ENCODE measurements at places on chromosomes 13 and 19.

GRCh38 chr19:36837906-36838783 lies at the start of gene ZNF790:
ZNF790 (minus strand) TSS chr19:36838387; CDS start chr19:36825619, 12,768 bp downstream.
- DNase-seq, result peak; percentile 64

DNA sequence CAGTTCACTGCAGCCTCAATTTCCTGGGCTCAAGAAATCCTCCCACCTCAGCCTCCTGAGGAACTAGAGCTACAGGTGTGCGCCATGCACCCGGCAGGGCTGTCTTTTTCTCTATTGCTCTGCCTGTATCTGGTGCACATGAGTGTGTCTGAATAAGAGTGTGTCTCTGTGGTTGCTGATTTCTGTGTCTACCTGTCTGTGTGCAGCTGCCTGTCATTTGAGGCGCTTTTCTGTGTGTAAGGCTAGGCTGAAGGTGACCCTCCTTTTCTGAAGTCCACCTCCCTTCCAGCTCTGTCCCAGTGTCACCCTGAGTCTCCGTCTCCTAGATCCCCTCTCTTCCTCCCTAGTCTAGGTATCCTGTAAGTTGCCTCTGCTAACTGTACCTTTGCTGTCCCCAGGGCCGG lies 1.5 kb upstream of the PRR12 start:
- DNase-seq, result no peak

DNA sequence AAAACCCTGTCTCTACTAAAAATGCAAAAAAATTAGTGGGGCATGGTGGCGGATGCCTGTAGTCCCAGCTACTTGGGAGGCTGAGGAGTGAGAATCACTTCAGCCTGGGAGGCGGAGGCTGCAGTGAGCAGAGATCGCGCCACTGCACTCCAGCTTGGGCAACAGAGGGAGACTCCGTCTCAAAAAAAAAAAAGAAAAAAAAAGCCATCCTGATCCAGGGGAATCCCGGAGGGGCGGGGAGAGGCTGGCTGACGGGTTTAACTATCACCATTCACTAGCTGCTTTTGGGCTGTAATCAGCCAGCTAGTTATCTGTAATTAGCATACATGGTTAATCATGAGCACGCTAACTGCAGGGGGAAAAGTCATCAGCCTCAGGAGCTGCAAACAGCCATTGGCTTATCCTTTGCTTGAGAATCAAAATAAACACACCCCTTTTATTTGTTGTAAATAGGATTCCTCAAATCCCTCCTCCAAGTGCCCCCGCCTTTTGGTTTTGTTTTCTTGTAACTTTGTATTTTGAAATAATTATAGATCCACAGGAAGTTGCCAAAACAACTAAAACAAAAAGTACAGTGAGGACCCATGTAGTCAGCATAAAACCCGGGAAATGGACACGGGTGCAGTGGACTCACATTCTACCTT lies 9.6 kb downstream of the FSD1 start:
- DNase-seq, result no peak

DNA sequence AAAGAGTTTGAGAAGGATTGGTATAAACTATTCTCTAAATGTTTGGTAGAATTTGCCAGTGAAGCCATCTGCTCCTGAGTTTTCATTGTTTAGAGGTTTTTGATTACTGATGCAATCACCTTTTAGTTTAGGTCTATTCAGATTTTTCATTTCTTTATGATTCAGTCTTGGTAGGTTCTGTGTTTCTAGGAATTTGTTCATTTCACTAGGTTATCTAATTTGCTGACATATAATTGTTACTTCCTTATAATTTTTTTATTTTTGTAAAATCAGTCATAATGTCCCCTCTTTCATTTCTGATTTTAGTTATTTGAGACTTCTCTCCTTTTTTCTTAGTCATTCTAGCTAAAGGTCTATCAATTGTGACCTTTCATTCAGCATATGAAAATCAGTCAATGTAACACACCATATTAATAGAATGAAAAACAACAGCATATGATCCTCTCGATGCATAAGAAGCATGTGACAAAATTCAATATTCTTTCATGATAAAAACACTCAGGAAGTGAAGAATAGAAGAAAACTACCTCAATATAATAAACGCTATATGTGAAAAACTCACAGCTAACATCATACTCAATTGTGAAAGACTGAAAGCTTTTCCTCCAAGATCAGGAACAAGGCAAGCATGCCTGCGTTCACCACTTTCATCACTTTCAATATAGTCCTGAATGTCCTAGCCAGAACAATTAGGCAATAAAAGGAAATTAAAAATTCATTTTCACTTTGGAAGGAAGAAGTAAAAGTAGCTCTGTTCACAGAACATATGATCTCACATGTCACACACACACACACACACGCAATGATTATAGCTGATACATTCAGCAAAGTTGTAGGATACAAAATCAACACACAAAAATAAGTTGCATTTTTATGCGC lies 149.1 kb downstream of the COG6 start:
- DNase-seq, result no peak

DNA sequence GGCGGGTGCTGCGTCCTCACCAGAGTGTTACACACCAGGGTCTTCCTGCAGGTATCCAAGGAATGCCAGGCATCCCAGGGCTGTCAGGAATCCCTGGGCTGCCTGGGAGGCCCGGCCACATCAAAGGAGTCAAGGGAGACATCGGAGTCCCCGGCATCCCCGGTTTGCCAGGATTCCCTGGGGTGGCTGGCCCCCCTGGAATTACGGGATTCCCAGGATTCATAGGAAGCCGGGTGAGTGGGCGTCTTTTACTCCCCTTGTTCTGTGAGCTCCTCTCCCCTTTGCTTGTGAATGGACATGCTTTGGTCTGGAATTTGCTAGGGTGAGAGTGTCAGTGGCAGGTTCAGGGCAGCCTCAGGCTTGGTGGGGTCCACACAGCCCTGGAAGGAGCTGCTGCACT lies 75.9 kb downstream of the RAB20 start:
- no peak for DNase-seq

DNA sequence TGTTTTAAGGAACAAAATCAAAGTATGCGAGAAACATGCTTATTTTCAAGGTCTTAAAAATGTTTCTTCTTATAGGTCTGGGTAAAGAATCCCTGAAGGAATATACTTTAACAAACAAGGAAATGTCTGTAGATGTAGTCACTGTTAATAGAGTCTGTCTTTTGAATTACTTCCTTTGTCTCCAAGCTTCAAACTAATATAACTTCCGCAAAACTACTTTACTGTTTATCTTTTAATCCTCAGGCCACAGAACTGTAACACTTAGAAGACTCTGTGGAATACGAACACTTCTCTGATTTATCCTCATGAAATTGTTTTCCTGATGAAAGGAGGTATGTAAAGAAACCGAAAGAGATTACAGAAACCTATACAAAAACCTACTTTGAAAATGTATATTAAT lies 316.0 kb downstream of the PCDH9 start:
- DNase-seq, result no peak

DNA sequence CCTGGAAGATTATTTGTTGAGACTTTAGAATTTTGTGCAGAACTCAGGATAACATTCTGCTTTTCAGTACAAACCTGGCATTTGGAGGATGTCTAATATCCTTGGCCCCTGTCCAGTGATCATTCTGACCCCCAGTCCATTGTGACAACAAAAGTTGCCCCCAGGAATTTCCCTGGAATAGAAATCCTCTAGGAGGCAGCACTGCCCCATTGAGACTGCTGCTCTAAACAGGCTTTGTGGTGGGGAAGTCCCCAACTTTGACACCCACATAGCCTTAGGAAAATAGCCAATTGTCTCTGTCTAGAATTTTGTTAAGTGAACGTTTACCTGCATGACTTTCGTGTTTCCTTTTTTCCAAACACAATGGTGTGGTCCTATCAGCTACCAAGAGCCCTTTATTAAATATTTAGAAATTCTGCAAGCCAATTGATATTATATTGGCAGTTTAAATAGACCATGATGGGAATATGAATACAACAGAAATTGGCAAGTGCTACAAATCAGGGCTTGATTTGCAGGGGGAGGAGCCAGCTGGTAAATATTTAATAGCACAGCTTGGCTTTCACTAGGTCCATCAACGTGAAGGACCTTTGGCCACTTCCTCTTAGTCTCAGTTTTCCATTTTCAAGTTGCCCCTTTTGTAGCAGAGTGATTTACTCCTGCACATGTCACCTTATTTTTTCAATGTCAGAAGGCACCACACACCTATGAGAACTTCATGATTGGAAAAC lies 451.7 kb downstream of the EFNB2 start:
- no peak for DNase-seq

GRCh38 chr19:8017808-8018207 lies 12.4 kb upstream of the ELAVL1 start:
- DNase-seq, result no peak

GRCh38 chr13:111092685-111093084 lies 22.4 kb upstream of the ARHGEF7 start:
- DNase-seq, result no peak

GRCh38 chr13:25686831-25687470 lies 315.2 kb downstream of the ATP8A2 start:
- no peak for DNase-seq

DNA sequence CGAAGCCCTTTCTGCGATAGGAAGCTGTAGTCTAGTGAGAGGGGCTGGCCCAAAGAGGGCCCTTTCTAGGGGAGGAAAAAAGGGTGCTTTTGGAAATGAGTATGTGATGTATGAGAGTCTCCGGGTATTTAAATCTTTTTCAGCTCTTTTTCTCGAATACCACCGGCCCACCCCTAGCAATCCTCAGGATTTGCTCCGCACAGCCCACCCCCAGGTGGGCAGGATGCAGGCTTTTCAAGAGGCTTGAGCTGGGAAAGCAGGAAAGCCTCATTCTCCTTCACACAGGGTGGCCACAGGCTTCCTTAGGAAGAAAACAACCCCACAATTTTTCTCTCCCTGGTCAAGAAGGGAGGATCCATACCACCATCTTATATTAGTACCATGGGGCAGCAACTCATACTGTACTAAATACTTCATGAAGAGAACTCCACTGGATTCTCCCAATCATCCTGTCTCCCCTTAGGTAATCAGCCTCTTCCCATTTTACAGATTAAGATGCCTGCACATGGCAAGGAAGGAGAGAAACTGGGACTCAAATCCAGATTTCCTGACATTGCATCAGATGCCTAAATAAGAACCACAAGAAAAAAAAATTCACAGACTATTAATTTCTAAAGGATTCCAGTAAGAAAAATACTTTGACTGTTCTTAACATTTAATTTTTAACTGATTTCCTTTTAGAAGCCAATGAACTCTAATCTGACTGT lies 84.4 kb downstream of the STK24 start:
- no peak for DNase-seq

- DNase-seq, result no peak
These were observed 262.8 kb downstream of the FOXO1 start for GRCh38 chr13:40403509-40404241.

DNA sequence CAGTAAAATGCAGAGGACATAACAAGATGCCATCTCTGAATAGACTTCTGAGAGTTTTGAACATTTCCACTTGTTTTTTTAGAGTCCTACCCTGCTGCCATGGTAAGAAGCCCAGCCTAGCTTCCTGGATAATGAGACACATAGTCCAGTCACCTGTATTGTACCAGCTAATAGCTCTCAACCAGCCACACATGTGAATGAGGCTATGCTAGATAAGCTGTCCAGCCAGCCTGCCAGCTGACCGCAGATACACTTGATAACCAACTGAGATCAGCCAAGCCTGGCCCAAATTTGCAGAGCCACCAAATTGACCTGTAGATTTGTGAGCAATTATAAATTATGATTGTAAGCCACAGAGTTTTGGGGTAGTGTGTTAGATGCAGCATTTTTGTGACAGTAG lies 10.7 kb downstream of the RFXAP start:
- no peak for DNase-seq

DNA sequence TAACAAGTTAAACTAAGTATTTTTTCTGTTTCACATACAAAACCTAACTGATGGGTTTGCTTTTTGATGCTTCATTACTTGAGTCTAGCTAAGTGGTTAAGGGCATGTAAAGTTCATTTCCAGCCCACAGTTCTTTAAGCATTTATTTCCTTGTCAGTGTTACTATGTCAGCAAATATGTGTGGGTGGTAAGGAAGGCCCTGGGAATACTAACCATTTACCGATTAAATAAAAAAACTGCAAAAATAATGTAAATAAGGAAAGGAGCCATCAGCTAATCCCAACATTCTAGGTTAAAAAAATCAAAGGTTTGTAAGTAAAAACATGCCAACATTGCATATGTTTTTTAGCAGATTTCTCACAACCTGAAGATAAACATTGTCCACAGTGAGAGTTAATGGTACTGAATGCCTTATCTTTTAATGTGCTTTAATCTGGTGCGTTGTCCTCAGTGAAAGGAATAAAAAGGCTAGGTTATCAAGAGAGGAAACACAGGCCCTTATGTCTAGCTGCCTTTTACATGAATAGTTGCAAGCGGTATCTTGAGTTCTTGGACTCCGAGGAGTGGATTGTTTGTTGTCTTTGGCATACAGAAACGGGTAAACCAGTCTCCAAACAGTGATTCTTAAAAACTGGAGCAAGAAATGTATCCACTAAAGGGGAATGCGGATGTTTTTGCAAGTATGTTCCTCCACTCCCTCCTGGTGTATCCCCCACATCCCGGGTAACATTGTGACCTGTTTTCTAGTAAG lies 949.6 kb upstream of the SLC10A2 start:
- no peak for DNase-seq

All from esophagus squamous epithelium (tissue), 5 donors.